ENCODE measurements at places on chromosomes 12 and 14.

DNA sequence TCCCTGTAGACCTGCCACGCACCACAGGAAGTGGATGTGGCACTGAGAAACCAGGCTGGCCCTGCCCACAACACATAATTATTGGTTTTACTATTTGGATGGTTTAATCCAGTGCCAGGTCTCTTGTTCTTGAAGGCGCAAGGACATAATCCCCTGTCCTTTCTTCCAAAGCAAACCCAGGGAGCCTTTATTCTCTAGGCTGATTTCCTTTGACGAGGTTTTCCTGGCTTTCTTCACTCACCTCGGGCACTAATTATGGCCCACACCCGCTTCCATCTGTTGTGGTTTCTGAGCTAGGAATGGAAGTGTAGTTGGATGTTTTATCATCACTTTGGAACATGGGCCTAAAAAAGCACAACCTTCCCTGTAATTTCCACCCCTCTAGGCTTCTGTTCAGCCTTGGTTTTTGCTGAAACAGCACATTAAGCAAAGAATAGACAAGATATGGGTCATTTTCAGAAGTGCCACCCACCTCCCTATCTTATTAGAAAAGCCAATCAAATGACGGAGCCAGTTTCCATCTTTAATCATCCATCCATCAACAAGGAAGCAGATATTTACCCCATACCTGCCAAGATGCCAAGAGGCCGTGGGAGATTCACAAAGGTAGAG lies 73.9 kb downstream of the PPP1R36 start:
- no peak overlapping the region for H3K27ac ChIP-seq
- H3K4me3 ChIP-seq = no peak overlapping the region
- peaks cover 1% of the 10 kb centered on the region for H3K4me1 ChIP-seq
- DNase-seq = no peak
- no peaks in the 10 kb centered on the region for H3K27me3 ChIP-seq

- H3K4me1 ChIP-seq = peaks cover 29% of the 10 kb centered on the region
- no peak overlapping the region for H3K4me3 ChIP-seq
- no peak for DNase-seq
- H3K36me3 ChIP-seq = peaks cover 9% of the 10 kb centered on the region
- H3K27me3 ChIP-seq = peaks cover 9% of the 10 kb centered on the region
- H3K27ac ChIP-seq = no peak overlapping the region
These were observed 303.3 kb downstream of the DPF3 start for GRCh38 chr14:72590577-72590976.

- H3K4me1 ChIP-seq = peaks cover 44% of the 10 kb centered on the region
- peaks cover 13% of the 10 kb centered on the region for H3K36me3 ChIP-seq
- H3K4me3 ChIP-seq = peak overlapping the region; percentile 83
- no peaks in the 10 kb centered on the region for H3K27me3 ChIP-seq
- H3K27ac ChIP-seq = no peak overlapping the region
These were observed 1.4 kb upstream of the ABCD2 start for GRCh38 chr12:39620659-39621658.

GRCh38 chr12:124073356-124074035 lies 100.5 kb downstream of the ZNF664 start:
- no peaks in the 10 kb centered on the region for H3K27me3 ChIP-seq
- H3K36me3 ChIP-seq = no peaks in the 10 kb centered on the region
- no peak overlapping the region for H3K4me3 ChIP-seq
- no peak overlapping the region for H3K27ac ChIP-seq
- DNase-seq = no peak

- no peak overlapping the region for H3K4me3 ChIP-seq
- no peaks in the 10 kb centered on the region for H3K4me1 ChIP-seq
- DNase-seq = no peak
- H3K36me3 ChIP-seq = peaks cover 2% of the 10 kb centered on the region
These were observed 39.9 kb downstream of the C14orf132 start for GRCh38 chr14:96079066-96079465.

DNA sequence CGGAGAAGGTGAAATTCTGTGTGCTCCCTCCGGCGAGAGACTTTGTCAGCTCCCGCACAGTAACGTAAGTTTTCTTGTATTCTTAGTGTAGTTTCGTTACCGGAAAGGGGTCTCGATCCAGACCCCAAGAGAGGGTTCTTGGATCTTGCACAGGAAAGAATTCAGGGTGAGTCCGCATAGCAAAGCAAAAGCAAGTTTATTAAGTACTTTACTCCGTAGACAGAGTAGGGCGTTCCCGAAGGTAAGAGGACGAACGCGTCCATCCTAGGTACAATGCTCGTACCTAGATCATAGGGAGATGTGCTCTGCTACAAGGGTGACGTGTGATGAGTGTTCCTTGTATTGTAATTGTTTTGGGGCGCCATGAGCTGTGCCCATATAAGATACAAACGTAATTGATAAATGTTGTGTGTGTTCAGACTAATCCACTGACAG lies 293 bp downstream of the IFI27L1 start:
- no peak for DNase-seq
- peak overlapping the region; percentile 100 for H3K27ac ChIP-seq
- H3K4me3 ChIP-seq = peak overlapping the region; percentile 100
- peaks cover 38% of the 10 kb centered on the region for H3K4me1 ChIP-seq
- peaks cover 48% of the 10 kb centered on the region for H3K36me3 ChIP-seq
- H3K27me3 ChIP-seq = no peaks in the 10 kb centered on the region

GRCh38 chr14:77848031-77848430 lies 48.1 kb downstream of the ADCK1 start:
- no peaks in the 10 kb centered on the region for H3K27me3 ChIP-seq
- H3K4me1 ChIP-seq = no peaks in the 10 kb centered on the region
- peaks cover 10% of the 10 kb centered on the region for H3K36me3 ChIP-seq
- no peak for DNase-seq
- no peak overlapping the region for H3K27ac ChIP-seq

DNA sequence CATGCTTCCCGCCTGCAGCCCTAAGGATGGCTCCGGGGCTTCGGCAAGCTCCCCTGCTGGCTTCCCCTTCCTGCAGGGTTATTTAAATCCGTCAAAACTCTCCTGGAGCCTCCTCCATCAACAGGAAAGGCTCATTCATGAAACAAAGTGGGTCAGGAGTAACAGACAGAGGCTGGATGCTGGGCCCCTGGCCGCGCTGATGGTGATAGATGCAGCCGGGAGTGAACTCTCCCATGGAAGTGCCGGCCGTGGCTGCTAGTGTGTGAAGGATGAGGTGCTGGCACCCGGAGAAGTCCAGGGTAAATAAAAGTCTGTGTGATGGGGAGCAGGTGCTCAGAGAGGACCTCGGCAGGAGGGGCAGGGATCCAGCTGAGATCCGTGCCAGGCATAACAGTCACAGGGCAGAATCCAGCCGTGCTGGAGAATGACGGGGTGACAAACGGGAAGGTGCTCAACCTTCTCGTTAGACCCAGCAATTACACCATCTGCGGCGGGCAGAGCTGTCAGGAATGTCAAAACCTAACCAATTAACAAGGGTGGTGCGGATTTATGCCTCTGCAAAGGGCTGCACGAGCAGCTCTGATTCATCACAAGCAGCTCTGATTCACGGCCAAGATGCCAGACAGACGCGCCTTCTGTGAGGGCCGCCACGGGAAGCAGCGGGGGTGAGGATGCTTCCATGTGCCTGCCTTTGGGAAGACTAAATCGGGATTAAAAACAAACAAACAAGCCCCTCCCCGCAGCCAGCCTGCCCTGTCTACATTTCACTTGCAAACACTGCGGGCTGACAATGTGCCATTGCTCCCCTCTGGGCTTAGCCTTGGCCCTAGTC lies 55.6 kb downstream of the SYNE3 start:
- H3K4me3 ChIP-seq = no peak overlapping the region
- peaks cover 59% of the 10 kb centered on the region for H3K4me1 ChIP-seq
- H3K27me3 ChIP-seq = no peaks in the 10 kb centered on the region

DNA sequence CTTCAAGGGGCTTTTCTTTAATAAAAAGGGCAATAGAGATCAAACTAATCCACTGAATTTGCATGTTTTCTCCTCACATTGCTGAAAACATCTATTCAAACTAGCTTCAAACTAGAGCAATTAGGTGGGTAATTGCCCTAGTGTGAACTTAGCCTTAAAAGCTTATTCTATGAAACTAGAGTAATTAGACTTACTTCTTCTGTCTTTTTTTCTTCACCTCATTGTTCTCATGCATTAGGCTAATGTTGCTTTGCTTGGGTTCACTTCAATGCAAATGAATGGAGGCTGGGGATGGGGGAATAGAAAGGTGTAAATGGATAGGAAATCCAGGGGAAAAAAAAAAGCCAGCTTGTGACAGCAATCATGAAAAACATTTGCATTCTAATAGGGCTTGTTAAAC lies 414.8 kb upstream of the LMO3 start:
- no peaks in the 10 kb centered on the region for H3K36me3 ChIP-seq
- no peak overlapping the region for H3K4me3 ChIP-seq
- no peak overlapping the region for H3K27ac ChIP-seq
- H3K4me1 ChIP-seq = no peaks in the 10 kb centered on the region
- no peak for DNase-seq

DNA sequence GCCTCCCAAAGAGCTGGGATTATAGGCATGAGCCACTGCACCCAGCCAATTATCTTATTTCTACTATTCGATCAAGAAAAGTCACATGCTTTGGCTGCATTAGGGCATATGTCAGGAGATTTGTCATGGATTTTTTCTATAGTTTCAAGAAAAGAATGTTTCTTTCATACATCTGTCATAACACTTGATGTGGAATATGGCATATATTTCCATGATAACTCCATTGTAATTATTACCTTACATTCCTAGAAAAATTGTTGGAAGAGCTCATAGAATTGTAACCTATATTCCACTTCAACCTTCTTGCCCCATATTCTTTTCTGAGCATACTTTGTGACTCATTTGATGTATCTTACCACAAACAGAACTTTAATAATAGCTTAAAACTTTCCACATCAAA lies 740.9 kb upstream of the FLRT2 start:
- H3K4me1 ChIP-seq = no peaks in the 10 kb centered on the region
- DNase-seq = no peak
- H3K27me3 ChIP-seq = no peaks in the 10 kb centered on the region
- no peaks in the 10 kb centered on the region for H3K36me3 ChIP-seq
- H3K4me3 ChIP-seq = no peak overlapping the region
- H3K27ac ChIP-seq = no peak overlapping the region

GRCh38 chr14:23929136-23929535 lies 24.4 kb upstream of the DHRS4 start:
- DNase-seq = no peak
- no peaks in the 10 kb centered on the region for H3K36me3 ChIP-seq
- no peak overlapping the region for H3K4me3 ChIP-seq

DNA sequence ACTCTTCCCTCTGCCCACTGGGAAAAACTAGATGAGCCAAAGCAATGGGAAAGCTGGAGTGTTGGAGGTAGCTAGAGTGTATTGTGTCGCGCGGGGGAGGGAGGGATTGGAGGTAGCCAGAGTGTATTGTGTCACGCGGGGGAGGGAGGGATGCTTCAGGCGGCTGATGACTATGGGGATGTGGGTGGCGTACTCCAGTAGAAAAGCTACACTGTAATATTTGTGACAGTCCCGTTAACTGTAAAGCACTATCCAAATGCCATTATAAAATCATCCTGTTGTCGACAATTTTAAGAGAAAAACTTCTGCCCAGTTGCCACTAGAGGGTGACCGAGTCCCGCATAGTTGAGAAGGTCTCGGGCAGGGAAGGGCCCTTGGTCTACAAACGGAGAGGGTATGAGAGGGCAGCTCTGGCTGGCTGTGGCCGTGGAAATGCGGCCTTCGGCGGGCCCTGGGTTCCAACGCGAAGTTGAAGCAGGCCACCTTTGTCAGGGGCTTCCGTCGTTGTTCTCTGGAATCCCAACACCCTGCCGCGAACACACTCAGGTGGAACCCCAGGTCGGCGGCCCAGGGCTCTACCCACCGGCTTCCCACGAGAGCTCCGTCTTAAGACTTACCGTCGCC lies 15.1 kb upstream of the PLEK2 start:
- H3K4me3 ChIP-seq = no peak overlapping the region
- peak; percentile 70 for DNase-seq
- no peak overlapping the region for H3K27ac ChIP-seq
- no peaks in the 10 kb centered on the region for H3K36me3 ChIP-seq
- H3K27me3 ChIP-seq = peaks cover 27% of the 10 kb centered on the region

GRCh38 chr12:1147821-1148220 lies 156.8 kb downstream of the ERC1 start:
- H3K27ac ChIP-seq = no peak overlapping the region
- H3K36me3 ChIP-seq = peaks cover 30% of the 10 kb centered on the region
- H3K4me1 ChIP-seq = peaks cover 7% of the 10 kb centered on the region
- DNase-seq = no peak

GRCh38 chr14:72609205-72609916 lies 284.5 kb downstream of the DPF3 start:
- no peak overlapping the region for H3K27ac ChIP-seq
- no peak for DNase-seq
- H3K27me3 ChIP-seq = no peaks in the 10 kb centered on the region
- H3K36me3 ChIP-seq = no peaks in the 10 kb centered on the region
- H3K4me3 ChIP-seq = no peak overlapping the region

- peaks cover 66% of the 10 kb centered on the region for H3K27me3 ChIP-seq
- no peaks in the 10 kb centered on the region for H3K4me1 ChIP-seq
- no peak for DNase-seq
- no peak overlapping the region for H3K27ac ChIP-seq
- H3K36me3 ChIP-seq = peaks cover 5% of the 10 kb centered on the region
- no peak overlapping the region for H3K4me3 ChIP-seq
These were observed 12.5 kb upstream of the IQSEC3 start for GRCh38 chr12:53735-54730.

GRCh38 chr14:52227619-52228222 lies 39.8 kb upstream of the PTGDR start:
- peaks cover 8% of the 10 kb centered on the region for H3K4me1 ChIP-seq
- H3K27me3 ChIP-seq = no peaks in the 10 kb centered on the region
- H3K27ac ChIP-seq = no peak overlapping the region
- H3K4me3 ChIP-seq = no peak overlapping the region

DNA sequence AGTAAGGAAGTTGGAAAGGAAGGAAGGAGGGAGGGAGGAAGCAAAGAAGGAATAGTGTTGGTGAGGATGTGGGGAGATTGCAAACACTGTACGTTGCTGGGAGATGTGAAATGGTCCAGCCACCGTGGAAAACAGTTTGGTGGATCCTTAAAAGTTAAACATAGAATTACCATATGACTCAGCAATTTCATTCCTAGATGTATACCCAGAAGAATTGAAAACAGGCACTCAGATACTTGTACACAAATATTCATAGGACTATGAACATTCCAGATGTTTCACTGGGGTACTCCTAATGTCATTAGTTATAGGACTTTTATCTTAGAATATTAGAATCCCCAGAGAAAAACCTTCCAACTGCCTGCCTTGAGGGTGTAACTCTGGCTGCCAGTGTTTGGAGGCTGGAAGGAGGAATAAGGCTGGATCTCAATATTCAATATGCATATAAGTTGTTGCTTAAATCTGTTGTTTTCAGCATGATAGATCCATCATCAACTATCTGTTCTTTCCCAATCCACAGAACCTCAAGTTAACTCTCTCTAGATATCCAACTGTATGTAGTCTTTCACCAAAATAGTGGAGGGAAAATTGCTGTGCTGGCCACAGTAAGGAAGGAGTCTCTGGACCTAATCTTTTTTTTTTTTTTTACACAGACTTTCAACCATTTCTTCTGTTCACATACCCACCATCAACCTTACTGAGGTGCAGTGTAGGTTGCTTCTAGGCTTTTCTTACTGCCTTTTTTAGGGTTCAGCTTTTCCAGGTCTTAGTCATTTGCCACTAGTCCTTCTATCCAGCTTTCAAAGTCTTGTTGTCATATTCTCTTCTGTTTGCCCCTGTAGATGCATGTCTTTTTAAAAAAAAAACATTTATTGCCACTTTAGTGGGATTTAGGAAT lies 94.5 kb downstream of the DNAI7 start:
- no peak for DNase-seq
- no peaks in the 10 kb centered on the region for H3K27me3 ChIP-seq
- no peak overlapping the region for H3K27ac ChIP-seq

GRCh38 chr12:91355150-91356006 lies 172.8 kb upstream of the DCN start:
- DNase-seq = peak; percentile 40
- H3K36me3 ChIP-seq = no peaks in the 10 kb centered on the region
- H3K4me3 ChIP-seq = no peak overlapping the region
- H3K4me1 ChIP-seq = peaks cover 2% of the 10 kb centered on the region
